Mesenteric fat pad (tissue), 1 donor: ENCODE measurements at places on chromosomes 2 and 18. TPM values are rescaled to one million over a fixed set of nuclear protein-coding genes. Genes with fewer than 3 reads are reported as not detected.

- DNase-seq = no peak
Observed at GRCh38 chr2:149410701-149411484, 80.5 kb downstream of the LYPD6 start.

DNA sequence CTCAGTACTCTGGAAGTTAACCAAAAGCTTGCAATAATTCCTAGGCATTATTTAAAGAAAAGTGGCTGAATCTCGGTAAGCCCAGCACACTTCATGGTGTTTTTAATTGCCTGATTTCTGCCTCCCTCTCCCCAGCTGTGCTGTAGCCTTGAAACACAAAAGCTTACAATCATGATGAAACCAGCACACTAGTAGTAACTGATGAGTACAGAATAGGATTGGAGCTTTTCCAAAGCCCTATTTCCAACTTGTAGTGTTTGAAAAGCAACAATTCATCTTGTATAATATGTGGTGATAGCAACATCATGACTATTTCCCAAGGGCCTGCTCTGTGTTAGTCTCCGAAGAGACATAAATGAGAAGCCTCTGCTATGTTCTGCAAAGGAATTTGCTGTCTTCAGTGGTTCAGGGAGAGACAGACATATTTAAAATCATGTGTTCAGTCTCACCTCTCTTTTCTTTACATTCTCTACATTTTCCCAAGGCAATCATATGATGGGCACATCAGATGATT lies 1015.0 kb downstream of the BCL11A start:
- DNase-seq = no peak

DNA sequence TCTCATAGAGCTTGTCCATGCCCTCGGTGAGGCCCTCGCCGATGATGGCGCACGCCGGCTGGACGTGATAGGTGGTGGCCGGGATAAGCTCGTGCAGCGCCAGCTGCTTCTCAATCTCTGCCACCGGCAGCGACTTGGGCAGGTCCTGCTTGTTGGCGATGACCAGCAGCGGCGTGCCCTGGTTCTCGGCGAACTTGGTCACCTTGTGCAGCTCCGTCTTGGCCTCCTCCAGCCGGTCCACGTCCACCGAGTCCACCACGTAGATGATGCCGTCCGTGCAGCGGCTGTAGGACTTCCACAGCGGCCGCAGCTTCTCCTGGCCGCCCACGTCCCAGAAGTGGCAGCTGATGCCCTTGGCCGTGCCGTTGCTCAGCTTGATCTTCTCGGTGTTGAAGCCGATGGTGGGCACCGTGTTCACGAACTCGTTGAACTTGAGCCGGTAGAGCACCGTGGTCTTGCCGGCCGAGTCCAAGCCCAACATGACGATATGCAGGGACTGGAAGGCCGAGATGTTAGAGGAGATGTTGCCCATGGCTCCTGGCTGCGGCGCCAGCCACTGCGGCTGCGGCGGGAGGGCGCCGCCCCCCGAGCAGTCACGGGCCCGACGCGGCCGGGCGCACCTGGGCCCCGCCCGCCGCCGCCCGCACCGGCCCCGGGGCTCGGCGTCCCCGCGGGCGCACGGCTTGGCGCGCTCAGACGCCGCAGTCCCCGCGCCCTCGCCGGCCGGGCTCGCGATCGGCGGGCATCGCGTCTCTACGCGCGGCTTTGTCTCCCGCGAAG lies 636 bp downstream of the ARL4C start:
- no peak for DNase-seq

DNA sequence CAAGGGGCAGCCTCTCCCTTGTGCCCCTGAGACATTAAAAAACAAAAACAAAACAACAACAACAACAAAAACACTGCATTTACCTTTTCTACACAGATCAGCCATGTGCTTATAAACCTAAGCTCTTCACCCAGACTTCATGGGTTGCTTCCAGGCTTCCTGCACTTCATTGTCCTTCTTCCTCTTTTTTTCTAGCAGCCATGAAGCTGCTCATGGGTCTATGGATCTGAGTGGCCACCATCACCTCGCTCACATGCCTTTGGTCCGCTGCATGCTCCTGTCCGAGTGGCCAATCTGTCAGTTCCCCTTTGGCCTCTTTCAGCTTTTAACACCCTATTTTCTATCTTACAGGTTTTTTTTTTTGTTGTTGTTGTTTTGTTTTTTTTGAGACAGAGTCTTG lies 9.0 kb upstream of the TET3 start:
- DNase-seq = no peak

DNA sequence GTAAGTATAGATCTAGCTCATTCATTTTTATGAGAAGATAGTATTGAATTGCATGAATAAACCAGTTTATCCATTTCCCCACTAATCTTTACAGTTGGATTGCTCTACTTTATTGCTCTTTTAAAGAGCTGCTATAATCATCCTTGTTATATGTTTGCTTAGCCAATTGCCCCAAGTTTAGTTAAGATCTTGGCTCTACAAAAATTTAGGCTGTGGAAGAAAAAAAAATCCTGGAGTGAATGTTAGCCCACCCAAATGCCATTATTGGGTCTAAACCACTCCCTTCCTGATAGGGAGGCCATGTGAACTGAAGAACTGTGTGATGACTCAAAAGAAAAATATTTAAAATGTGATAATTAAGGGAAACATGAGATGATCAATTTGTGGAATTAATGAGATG lies 2.9 kb downstream of the ALS2 start:
- DNase-seq = no peak

The SPP2 gene
- not detected for total RNA-seq
